GM20000 (cell line): ENCODE measurements at places on chromosomes 13 and 19.

GRCh38 chr19:21028969-21029268 is 8.5 kb downstream of the ZNF430 start:
- no peak for DNase-seq

DNA sequence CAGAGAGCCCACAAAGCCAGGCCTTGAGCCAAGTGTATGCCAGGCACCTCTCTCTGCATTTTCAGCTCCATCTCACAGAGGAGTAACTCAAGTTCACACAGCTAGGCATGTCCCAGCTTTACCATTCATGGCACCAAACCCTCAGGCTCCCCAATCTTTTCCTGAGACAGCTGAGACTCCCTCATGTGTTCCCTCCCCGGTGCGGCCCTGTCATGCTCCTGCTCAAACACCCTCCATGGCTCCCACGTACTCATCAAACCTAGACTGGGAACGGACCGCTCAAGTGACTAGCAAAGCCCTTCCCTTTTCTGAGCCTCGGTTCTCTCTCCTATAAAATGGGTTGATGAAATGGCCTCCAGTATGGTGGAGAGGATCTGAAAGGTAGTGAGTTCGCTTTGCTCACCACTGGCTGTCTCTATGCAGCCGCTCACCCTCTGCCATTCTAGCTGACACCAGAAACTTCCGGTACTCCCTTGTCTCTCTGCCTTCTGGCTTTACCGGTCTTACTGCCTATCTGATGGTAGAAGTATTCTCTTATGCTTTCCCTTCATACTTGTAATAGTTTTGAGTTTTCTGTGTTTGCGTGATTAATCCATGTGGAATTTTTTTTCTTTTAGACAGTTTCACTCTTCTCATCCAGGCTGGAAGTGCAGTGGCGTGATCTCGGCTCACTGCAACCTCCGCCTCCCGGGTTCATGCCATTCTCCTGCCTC is 7.8 kb upstream of the SLC44A2 start:
- DNase-seq, result no peak

- DNase-seq, result no peak
Observed at GRCh38 chr13:106241974-106242953, 293.2 kb downstream of the EFNB2 start.

DNA sequence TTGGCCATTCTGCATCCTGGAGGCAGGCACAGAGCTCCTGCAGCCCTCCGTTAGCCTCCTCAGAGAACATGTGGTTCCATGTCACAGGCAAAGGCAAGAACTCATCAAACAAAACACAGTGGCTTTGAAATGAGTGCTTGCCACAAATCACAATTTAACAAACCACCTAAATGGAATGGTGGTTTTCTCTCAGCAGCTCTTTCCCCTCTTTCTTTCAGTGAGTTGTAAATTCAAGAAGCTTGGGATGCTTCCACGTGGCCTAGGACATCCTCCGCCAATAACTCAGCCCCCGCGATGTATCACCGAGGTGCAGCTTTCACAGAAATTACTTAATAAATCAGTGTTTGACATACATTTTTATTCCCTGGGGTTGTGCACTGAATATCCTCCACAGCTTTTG is 65.4 kb upstream of the RFC3 start:
- DNase-seq, result no peak

- DNase-seq, result peak; percentile 40
Observed at GRCh38 chr19:49071860-49072547, 495 bp downstream of the KCNA7 start.

- DNase-seq, result no peak
Observed at GRCh38 chr13:63393112-63393511, 1977.5 kb upstream of the PCDH20 start.

GRCh38 chr19:3591876-3592613 is 6.8 kb downstream of the GIPC3 start:
- no peak for DNase-seq

DNA sequence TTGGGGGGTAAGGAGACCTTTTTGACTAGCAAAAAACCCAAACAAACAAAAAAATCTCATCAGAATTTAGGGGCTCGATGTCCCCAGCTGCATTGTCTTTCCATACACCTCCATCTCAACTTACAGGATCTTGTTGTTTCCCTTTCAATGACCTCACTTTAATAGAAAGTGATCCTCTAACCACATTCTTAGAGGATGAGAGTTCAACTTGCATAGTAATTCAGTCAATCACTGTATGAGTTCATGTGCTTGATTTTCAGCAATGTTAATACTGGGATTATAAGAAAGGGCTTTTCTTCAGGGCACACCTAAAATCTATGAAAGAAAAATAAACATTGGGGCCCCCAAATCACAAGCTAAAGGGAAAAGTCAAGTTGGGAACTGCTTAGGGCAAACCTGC is 1512.0 kb downstream of the SLITRK1 start:
- no peak for DNase-seq

GRCh38 chr19:17861542-17862402 is 2.1 kb downstream of the RPL18A start:
- DNase-seq, result no peak

DNA sequence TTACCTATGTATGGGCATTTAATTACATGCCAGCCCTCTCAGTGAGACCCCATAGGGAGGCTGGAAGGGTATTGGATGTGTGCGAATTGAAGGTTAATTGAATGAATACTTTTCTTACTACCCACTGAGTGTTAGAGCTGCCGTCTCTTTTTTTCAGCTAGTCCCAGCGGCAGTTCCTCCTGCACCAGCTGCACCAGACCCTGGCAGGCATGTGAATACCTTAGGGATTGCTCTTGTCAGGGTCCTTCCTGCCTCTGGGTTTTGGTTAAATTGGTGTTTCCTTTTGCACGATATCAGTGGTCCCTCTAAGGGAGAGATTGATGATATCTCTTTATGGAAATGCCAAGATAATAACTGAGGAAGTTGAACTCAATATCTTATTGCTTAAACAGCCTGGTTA is 9.8 kb upstream of the CXCL17 start:
- DNase-seq, result no peak

DNA sequence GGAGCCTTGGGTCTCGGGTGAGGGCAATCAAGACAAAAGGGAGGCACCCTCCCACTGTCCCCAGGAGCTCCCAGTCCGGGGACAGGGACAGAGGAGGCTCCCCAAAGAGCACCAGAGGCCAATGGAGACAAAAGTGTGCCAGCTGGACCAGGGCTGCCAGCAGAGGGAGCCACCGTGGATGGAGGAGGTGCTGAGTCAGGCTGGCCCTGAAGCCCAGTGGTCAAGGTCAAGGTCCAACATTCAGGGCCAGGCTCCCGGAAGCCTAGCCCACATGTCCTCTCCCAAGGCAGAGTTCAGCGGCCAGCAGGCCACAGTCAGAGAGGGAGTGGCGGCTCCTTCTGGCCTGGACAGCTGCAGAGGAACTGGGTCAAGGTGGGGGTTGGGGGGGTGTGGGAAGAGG is 8.4 kb downstream of the COL5A3 start:
- DNase-seq, result no peak

- peak; percentile 1 for DNase-seq
Observed at GRCh38 chr19:32877323-32877912, 7.9 kb upstream of the SLC7A9 start.

DNA sequence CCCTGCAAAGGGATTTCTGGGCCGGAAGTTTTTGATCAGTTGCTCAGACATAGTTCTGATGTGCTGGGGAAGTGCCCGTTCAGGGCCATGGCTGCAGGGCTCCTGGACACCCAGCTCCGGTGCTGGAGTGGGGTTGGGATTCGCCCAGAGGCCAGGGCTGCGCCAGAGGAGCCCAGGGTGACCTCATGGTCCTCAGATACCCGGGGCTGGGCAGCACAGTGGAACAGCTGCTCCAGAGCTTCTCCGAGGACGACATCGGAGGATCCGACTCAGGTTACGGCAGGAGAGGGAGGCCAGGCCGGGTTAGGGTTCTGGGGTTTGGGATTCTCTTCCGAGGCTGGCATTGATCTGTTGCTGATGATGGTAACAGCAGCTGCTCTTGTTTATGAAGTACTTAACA is 20.9 kb downstream of the CARM1 start:
- DNase-seq, result no peak

GRCh38 chr13:39684531-39685137 is 29.2 kb downstream of the COG6 start:
- peak; percentile 12 for DNase-seq

- DNase-seq, result no peak
Observed at GRCh38 chr19:4566402-4567051, 7.0 kb upstream of the SEMA6B start.

- no peak for DNase-seq
Observed at GRCh38 chr19:12912571-12912970, 6.5 kb downstream of the SYCE2 start.

DNA sequence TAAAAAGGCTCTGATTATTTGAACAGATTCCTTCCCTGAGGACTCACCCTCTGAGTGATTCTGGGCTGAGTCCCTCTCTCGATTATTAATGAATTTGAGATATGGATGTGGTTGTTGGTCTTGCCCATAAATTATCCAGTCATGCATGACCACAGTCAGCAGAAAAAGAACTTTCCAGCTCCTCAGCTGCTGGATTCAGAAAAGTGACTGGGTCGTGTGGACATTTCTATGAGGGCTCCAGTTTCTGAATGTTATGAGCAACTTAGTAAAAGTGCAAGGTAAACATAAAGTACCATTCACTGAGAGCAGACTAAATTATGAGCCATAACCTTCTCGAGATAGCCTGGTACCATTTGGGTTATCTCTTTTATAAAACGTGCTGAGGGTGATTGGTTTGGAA is 100.1 kb upstream of the CLDN10 start:
- DNase-seq, result no peak

- DNase-seq, result no peak
Observed at GRCh38 chr13:110565296-110565695, 3.8 kb upstream of the RAB20 start.

- DNase-seq, result no peak
Observed at GRCh38 chr19:31392464-31392863, 43.2 kb upstream of the TSHZ3 start.

DNA sequence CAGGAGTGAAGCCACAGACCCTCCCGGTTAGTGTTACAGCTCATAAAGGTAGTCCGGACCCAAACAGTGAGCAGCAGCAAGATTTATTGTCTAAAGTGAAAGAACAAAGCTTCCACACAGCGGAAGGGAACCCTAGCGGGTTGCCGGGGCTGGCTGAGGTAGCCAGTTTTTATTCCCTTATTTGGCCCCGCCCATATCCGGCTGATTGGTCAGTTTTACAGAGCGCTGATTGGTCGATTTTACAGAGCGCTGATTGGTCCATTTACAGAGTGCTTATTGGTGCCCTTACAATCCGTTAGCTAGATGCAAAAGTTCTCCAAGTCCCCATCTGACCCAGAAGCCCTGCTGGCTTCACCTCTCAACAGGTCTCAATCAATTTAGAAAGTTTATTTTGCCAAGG is 126.0 kb upstream of the RFC3 start:
- no peak for DNase-seq

DNA sequence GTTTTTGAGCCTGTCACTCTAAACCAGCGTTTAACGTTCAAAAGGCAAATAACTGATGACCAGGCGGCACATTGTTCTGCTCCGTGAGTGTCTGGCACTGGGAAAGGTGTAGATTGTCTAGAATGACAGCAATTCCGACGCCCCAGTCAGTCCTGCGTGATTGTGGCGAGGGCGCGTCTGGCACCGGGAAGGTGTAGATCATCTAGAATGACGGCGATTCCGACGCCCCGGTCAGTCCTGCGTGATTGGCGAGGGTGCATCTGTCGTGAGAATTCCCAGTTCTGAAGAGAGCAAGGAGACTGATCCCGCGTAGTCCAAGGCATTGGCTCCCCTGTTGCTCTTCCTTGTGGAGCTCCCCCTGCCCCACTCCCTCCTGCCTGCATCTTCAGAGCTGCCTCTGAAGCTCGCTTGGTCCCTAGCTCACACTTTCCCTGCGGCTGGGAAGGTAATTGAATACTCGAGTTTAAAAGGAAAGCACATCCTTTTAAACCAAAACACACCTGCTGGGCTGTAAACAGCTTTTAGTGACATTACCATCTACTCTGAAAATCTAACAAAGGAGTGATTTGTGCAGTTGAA is 26.1 kb upstream of the NDUFS7 start:
- DNase-seq, result no peak

DNA sequence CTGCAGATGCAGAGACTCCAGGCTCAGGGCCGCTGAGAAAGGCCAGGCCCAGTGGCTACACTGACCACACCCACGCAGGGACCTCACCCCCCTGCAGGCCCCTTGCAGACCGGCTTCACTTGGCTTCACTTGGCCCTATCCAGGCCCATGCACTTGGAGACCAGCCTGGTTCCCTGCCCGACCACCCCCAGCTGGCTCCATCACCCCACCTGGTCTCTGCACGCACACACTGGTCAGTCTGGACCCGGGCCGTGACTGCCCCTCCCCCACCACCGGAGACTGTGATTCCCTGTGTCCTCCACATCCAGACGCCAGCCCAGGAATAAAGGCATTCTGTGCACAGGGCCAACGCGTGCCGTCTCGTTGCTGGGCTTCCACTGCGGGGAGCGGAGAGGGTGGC is 4.9 kb upstream of the EBI3 start:
- DNase-seq, result no peak

GRCh38 chr13:52459668-52460067 is 4.4 kb downstream of the CKAP2 start:
- no peak for DNase-seq

DNA sequence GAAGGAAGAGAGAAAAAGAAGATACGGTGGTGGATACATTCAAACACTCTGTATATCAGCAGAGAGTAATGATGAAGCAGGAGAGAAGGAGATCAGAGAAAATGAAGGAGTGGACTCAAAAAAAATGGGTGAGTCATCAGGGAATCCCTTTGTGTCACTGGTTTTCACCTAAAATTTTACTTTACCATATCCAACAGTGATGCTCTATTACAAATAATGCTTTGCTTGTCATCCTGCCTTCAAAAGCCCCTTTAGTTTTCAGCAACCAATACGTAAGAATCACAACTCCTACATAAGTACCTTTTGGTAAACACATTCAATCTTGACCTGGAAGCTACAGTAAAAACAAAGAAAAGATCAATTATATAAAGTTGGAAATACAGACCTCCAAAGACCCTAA is 88.8 kb downstream of the ENOX1 start:
- no peak for DNase-seq

- no peak for DNase-seq
Observed at GRCh38 chr13:111203736-111204389, 88.8 kb downstream of the ARHGEF7 start.

DNA sequence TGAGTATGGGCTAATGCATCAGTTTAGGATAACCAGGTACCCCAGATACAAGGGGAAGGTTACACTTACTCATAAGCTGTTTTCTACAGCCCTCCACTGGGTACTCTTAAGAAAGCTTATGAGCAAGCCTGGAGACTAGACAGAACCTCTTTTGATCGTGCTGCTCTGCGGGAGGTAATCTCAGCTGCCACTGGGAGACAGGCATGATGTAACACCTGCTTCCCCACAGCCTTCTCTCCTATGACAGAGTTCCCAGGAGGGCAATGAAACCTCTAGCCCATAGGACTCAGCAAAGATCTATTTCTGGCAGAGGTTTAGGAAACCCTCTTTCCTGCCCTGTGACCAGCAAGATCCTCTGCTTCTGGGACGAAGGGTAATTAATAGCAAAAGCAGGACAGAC is 65.6 kb downstream of the WASF3 start:
- no peak for DNase-seq

GRCh38 chr19:6020972-6021805 is 43.2 kb upstream of the RANBP3 start:
- no peak for DNase-seq

- no peak for DNase-seq
Observed at GRCh38 chr13:24328145-24328544, 18.8 kb downstream of the C1QTNF9 start.
